ENCODE measurements at places on chromosomes 7 and 10. TPM values are rescaled to one million over a fixed set of nuclear protein-coding genes. Genes with fewer than 3 reads are reported as not detected.

DNA sequence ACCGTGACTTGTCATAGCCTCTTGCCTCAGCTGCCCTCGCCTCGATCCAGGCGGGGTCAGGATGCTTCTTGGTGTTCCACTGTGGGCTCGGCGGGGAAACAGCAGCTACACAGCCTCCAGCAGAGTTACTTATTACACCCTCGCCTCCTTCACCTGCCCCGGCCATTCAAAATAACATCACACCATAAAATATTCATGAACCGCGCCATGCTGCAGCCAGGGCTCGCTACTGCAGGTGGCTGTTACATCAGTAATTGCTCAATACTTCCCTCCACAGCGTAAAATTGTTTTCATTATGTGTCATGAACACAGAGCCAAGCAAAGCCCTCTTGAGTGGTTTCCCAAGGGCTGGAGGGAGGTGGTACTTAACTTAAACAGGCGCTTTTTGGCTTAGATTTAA, 241.5 kb upstream of the SP8 start:
- H3K4me3 ChIP-seq: no peak overlapping the region
- no peak overlapping the region for H3K27ac ChIP-seq
- no peak for DNase-seq
- H3K4me1 ChIP-seq: no peaks in the 10 kb centered on the region

- no peak overlapping the region for H3K4me3 ChIP-seq
- peaks cover 16% of the 10 kb centered on the region for H3K4me1 ChIP-seq
- no peaks in the 10 kb centered on the region for H3K27me3 ChIP-seq
- DNase-seq: no peak
- H3K27ac ChIP-seq: no peak overlapping the region
Measured at GRCh38 chr10:34522546-34522945, 292.6 kb downstream of the PARD3 start.

GRCh38 chr7:155577509-155577905, 31.1 kb upstream of the CNPY1 start:
- H3K4me3 ChIP-seq: no peak overlapping the region
- H3K27me3 ChIP-seq: no peaks in the 10 kb centered on the region
- no peaks in the 10 kb centered on the region for H3K4me1 ChIP-seq
- H3K36me3 ChIP-seq: no peaks in the 10 kb centered on the region
- H3K27ac ChIP-seq: no peak overlapping the region

- H3K4me3 ChIP-seq: no peak overlapping the region
- H3K27ac ChIP-seq: no peak overlapping the region
- H3K36me3 ChIP-seq: no peaks in the 10 kb centered on the region
- DNase-seq: no peak
Measured at GRCh38 chr10:45420453-45421192, 46.6 kb downstream of the ALOX5 start.

- H3K36me3 ChIP-seq: no peaks in the 10 kb centered on the region
- DNase-seq: no peak
- H3K27ac ChIP-seq: no peak overlapping the region
- no peaks in the 10 kb centered on the region for H3K27me3 ChIP-seq
- no peaks in the 10 kb centered on the region for H3K4me1 ChIP-seq
Measured at GRCh38 chr7:19235680-19236079, 90.5 kb upstream of the FERD3L start.

- no peaks in the 10 kb centered on the region for H3K4me1 ChIP-seq
- no peak overlapping the region for H3K27ac ChIP-seq
- no peak for DNase-seq
Measured at GRCh38 chr7:113085781-113086390, 741 bp downstream of the GPR85 start.

GRCh38 chr10:123160311-123160980, 6.2 kb downstream of the BUB3 start:
- H3K4me3 ChIP-seq: no peak overlapping the region
- peaks cover 15% of the 10 kb centered on the region for H3K4me1 ChIP-seq
- H3K27me3 ChIP-seq: no peaks in the 10 kb centered on the region
- H3K27ac ChIP-seq: no peak overlapping the region

CUBN gene
- total RNA-seq: 4.6 TPM

PNLIP gene
- not detected for total RNA-seq

MAT1A gene
- total RNA-seq: 3.4 TPM

TEX36 gene
- not detected for total RNA-seq

Data from Caco-2 (cell line).